ENCODE measurements at places on chromosomes 1 and 21.

GRCh38 chr1:176602388-176603004, 139.5 kb downstream of the PAPPA2 start:
- DNase-seq: no peak

DNA sequence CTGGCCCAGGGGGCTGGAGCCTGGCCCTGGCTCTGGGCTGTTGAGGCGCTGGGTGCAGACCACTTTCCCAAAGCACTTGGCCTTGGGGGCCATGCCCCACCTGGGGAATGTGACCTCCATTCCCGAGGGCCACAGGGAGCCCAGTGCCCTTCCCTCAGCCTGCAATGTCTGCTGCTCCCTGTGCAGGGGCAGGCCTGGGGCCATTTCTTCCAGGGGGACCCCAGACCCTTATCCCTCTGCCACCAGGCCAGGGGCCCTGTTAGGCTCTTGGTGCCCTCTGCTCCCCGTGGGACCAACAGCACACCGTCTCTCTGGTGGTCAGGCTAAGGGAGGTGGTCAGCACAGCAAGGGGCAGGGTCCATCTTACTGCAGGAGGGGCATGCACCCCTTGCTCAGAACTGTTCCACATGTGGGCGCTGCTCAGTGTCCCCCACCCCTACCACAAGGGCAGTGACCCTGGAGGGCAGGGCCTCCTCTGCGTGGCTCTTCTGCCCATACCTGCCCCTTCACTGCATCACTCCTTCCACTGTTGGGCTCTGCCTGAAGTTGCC, 1.1 kb upstream of the TMEM52 start:
- DNase-seq: no peak

DNA sequence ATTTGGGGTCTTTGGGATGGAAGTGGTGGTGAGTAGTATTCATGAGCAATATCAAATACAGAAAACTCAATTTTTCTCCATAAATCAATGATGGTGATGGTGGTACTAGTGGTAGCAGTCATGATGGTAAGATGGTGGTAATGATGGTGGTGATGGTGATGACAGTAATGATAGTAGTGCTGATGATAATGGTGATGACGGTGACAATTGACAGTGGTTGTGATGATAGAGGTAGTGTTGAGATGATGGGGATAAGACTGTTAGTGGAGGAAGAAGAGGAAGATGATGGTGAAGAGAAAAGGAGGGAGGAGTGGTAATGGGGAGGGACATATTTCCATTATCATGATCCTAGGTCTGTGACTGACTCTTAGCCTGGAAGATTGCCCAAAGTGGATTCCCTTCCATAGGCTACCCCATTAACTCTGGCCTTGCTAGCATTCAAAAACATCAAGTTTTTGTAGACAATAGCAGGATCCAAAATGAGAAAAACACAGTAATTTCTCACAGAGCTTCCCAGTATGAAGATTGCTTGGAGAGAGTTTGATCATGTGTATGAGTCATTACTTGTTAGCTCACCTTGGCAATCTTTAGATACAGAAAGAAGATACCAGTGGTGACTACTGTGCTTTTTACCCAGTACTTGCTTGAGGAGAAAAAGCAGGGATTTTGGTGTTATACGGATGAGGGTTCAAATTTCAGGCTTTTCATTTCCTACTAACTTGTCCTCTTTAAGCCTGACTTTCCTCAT, 93.9 kb downstream of the ATP1A1 start:
- DNase-seq: no peak

GRCh38 chr21:32990666-32991065, 35.1 kb upstream of the OLIG2 start:
- DNase-seq: no peak

GRCh38 chr1:81542196-81542595, 258.5 kb upstream of the ADGRL2 start:
- DNase-seq: no peak

DNA sequence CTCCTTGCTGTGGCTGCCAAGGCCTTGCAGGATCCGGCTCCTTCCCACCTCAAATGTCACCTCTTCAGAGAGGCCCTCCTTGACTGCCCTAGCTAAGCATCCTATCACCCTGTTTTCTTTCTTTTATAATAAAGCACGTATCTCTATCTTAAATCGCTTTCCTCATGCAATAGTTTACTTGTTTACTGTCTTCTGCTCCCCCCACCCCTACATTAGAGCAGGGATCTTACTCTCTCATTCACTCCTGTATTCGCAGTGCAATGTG, 36.4 kb downstream of the MYOM3 start:
- DNase-seq: no peak

GRCh38 chr1:99198393-99198792, 65.9 kb upstream of the PLPPR4 start:
- DNase-seq: no peak

GRCh38 chr1:88544195-88544594, 139.9 kb upstream of the PKN2 start:
- DNase-seq: no peak

- no peak for DNase-seq
Observed at GRCh38 chr1:170807432-170807831, 127.9 kb upstream of the MROH9 start.

- DNase-seq: no peak
Observed at GRCh38 chr1:158334526-158335212, 3.3 kb upstream of the CD1B start.

- DNase-seq: peak; percentile 19
Observed at GRCh38 chr1:119293797-119294196, 74.8 kb upstream of the HAO2 start.

DNA sequence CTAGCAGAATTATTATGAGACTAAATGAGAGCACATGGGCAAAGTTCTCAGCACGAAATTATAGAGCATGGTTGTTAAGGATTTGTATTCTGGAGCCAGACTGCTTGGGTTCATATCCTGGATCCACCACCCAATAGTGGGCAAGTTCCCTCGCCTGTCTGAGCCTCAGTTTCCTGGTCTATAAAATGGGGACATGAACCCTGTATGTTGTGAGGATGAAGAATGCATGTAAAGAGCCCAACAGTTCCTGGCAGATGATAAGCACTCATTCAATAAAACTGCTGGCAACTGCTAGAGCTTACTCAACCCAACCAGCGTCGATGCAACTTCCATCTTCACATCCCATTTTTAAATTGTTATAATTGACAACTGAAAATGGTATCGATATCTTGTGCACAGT, 47.2 kb upstream of the ZBTB40 start:
- no peak for DNase-seq

GRCh38 chr21:14706712-14707510, 160.8 kb upstream of the SAMSN1 start:
- no peak for DNase-seq

GRCh38 chr1:212181015-212181882, 104.0 kb upstream of the PPP2R5A start:
- DNase-seq: no peak

DNA sequence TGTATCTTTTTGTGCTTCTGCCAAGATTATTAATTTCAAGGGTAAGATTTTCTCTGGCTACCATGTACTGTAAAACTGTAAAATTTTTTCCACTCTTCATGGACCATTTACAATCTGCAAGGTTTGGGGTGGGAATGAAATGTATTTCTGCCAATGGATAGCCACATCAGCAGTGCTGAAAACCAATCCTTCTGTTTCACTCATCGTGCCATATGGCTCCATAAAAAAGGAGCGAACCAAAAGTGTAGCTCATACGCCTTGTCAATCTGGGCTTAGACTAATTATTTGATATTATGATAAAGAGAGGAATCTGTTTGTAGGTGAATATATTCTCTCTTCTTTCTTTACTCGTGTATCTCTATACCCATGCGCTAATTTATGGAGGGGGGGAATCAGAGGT, 3.0 kb upstream of the SLC44A5 start:
- DNase-seq: no peak

- DNase-seq: no peak
Observed at GRCh38 chr1:211318576-211319280, 7.9 kb upstream of the TRAF5 start.

DNA sequence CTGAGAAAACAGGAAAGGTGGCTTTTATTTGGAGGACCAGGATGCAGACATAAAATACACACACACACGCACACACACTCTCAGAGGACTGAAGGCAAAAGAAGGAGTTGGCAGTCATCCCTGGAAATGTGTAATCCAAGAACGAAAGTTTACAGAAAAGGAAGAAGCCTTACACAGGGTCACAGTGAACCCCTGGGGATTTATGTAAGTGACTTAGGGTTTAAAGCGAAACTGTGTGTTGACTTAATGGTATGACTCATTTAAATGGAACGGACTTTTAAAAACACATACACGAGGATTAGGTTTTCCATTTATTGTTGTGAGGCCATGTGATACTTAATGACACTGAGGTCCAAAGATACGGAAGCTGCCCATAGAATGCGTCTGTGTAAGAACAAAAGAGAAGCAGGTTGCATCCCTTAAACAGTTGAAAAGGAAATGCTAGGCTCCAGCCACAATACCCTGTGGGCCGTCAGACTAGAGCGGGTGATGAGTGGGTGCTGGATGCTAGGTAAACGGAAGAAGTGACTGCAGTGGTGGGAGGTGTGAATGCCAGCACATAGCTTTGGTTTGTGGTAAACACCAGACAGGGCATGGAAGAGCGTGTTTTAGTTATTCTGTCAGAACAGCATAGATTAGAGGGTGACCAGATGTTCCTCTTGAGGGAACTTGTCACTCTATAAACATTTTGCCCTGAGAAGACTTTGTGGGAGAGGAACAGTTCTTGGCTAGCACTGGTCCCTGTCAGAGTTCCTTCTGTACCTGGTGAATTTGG, 21.6 kb upstream of the BCL10 start:
- no peak for DNase-seq

DNA sequence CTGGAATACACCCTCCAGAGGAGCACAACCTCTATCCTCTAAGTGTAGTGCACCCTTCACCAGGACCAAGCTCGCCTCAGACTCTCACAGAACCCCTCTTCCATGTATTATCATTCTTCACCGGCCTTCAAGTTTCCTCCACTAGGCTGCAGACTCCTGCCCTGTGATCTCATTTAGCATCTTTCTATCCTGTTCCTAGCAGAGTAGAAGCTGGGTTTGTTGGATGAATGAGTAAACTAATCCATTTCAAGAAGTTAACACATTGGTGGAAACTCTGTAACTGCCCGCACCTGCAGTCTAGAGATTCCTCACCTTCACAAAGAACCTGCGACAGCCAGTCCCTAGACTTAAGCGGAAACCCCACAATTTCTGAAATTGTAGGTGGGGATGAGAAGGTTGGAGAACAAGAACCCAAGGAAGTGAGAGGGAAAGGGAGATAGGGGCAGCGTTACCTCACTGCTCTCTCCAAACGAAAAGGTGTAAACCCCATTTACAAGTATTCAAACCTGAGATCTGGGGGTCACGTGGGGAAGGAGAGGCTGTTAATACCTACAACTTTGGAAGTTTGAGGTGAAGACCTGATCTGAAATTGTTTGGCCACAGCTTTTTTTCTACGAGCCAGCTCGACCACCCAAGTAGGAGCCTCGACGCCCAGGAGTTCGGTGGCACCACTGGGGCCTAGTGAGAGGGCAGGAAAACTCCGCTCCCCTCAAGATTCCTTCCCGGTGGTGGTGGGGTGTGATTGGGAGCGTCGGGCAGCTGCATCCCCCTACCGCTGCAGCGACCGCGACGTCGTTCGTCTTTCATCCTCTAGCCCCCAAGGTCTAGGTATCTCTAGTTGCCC, 1.2 kb downstream of the PTPN14 start:
- DNase-seq: peak; percentile 60

GRCh38 chr1:53982763-53983104, 35.3 kb downstream of the LDLRAD1 start:
- DNase-seq: no peak

GRCh38 chr1:185823467-185823866, 89.3 kb downstream of the HMCN1 start:
- no peak for DNase-seq

DNA sequence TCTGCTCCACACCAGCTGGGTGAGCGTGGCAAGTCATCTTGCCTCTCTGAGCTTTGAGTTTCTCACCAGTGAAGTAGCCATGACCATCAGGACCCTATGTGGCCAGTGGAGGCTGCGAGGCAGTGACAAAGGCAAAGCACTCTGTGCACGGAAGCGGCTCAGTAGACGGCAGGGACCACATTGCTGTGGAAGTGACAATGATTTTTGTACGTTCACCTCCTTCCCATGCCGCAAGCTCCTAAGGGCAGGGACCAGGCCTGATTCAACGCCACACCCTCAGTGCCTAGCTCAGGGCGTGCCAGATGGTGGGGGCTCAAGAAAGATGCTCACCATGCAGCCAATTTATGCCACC, 210.5 kb downstream of the MATN1 start:
- no peak for DNase-seq

- DNase-seq: no peak
Observed at GRCh38 chr1:54581621-54582035, 33.6 kb downstream of the ACOT11 start.

DNA sequence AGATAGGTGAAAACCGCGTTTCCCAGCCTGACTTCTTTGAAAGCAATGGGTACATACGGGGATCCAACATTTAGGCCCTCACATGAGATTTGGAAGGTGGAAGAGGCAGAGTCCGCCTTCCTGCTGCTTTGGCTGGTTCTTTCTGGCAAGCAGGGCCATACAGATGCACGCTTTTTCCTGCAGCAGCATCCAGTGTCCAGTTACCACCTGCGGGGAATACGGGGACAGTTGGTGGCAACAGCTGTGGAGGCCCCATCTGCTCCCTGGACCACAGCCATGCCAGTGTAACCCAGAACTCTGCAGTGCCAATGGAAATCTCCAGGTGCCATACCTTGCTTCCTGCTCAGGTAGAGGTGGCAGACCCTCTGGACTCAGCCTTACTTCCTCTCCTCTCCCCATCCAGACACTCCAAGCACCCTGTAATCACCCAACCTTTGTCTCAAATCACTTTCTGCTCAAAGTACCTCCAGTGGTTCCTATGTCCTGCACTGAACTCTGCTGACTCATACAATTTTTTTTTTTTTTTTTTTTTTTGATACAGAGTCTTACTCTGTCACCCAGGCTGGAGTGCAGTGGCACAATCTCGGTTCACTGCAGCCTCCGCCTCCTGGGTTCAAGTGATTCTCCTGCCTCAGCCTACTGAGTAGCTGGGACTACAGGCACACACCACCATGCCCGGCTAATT, 68.3 kb downstream of the SLC16A1 start:
- no peak for DNase-seq

GRCh38 chr1:75708910-75709309, 15.6 kb upstream of the ACADM start:
- DNase-seq: no peak

DNA sequence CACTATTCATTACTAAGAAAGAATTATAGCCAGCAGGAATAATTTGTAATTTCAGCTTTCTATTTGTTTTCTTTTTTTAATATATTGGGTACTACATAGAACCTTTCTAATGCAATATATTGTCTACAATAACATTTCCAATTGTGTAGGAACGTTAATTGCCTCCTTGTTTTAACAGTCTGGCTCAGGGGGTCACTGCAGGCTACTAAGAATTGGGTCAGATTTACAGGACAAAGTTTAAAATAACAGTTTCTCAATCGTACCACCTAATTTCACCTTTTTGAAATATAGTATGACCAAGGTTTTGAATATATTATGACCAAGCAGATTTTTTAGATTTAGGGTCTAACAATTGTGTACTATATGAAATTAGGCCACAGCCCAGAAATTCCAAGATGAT, 2.4 kb downstream of the CFH start:
- DNase-seq: no peak

GRCh38 chr1:72018562-72018961, 263.8 kb downstream of the NEGR1 start:
- peak; percentile 34 for DNase-seq

All from GM23338 (cell line).